Activated naive CD4-positive, alpha-beta T cell (primary cell): ENCODE measurements at places on chromosomes 2 and 18.

GRCh38 chr18:11251891-11252270, 102.5 kb upstream of the PIEZO2 start:
- DNase-seq, result no peak

- DNase-seq, result no peak
Measured at GRCh38 chr18:72391951-72392350, 152.2 kb downstream of the CBLN2 start.

DNA sequence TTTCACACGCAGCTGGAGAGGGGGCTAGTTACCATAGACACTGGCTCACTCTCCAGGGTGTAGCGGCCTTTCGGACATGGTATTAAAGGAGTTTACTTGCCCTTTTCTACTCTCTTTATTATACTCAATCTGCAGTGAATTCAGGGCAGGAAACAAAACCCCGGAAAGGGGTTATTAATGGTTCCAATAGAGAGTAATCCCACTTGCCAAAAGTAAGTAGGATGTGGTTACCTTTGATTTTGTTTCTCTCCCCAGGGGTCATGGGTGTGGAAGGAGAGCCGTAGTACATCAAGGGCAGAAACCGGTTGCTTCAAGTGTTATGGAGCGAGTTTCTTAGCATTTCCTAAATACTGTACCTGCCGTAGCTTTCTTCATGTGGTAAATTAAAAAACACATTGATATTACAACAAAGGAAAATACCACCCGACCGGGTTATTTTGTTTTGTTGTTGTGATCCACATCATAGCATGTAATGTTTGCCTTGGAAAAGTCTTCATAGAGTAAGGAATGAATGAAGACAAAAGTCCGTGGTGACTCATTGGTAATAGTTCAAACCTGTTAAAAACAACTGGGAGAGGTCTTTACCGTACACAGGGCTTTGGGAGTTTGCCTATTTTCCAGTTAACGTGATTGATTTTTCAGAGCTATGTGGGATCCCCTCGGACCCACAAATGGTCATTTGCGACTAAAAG, 71.5 kb downstream of the SLC4A3 start:
- no peak for DNase-seq

DNA sequence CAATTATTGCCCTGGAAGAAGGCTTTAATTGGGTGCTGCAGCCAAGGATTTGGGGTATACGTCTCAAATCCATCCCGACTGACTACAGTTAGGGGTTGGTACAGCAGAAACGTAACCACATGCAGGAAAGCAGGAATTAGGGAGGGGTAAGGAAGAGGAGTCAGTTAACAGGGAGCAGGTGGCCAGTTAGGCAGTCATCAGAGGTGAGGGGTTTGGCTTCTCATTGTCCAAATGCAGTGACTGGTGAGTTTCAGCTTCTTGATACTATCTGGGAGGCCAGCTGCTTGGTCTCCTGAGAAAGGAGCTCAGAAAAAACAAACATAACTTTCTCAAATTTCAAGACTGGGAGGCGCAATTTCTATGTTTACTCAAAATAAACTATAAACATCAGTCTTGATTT, 38.8 kb upstream of the UBE2F start:
- DNase-seq, result no peak

- no peak for DNase-seq
Measured at GRCh38 chr2:213162516-213163118, 11.2 kb upstream of the IKZF2 start.

- DNase-seq, result no peak
Measured at GRCh38 chr2:101038455-101039255, 36.6 kb downstream of the RPL31 start.
